Activated CD4-positive, alpha-beta T cell treated with anti-CD3 and anti-CD28 coated beads for 4 hours (primary cell): ENCODE measurements at places on chromosomes 16 and 17.
A peak's percentile ranks its signal among the peaks of the same experiment; 100 is the strongest.

GRCh38 chr16:72313903-72314302 is 141.9 kb upstream of the PMFBP1 start:
- DNase-seq, result no peak

DNA sequence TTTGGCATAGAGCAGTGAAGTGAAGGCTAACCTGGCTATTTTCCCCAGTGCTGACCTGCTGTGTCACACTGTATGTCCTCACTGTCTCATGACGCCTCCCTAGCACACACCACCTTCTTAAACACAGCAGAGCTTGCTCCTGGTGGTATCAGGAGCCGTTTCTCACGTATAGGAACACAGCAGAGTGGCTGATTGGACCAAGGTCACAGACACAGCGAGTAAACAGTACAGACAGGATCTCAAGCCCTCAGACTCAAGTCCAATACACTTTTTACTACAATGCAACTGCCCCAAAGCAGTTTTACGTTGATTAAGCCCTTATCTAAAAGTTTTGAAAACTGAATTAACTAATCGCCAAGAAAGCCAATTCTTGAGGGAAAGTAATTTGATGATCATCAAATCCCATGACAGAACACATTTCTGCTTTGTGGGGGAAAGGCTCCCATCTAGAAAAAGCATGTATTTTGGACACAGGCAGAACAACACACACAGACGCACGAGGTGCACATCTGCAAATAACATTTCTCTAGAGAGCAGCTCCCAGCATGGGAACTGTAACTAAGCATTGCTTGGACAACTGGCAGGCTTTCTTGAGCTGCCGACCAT is 15.2 kb downstream of the ARHGAP17 start:
- no peak for DNase-seq

GRCh38 chr17:2712300-2713043 is 908 bp upstream of the CLUH start:
- DNase-seq, result no peak

DNA sequence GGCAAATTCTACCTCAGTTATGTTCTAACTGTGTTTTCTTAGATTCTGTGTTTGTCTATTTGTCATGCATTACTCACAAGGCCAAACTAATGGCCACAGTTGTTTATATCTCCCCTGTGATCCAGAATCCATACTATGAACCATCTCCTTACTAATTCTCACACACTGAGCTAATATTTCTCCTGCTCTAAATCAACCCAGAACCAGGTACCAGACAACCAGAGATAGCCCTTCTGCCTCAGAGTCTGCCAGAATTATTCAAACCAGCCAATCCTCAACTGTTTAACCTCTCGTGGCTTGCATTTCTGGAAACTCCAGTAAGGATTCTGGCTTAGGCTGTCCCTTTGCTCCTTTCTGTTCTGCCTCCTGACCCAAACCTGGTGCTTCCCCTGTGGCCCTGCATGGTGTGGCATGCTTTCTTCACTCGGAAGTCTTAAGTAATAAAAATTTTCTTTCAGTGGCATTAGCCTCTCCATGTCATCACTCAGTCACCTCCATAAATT is 59.4 kb downstream of the EFCAB5 start:
- DNase-seq, result no peak

GRCh38 chr16:3012828-3013420 is at the start of gene CLDN9:
CLDN9 (plus strand) TSS chr16:3012923; CDS start chr16:3013363, 440 bp downstream.
- DNase-seq, result no peak

- peak; percentile 51 for DNase-seq
These were observed 30.0 kb upstream of the RNF43 start for GRCh38 chr17:58447039-58447975.

DNA sequence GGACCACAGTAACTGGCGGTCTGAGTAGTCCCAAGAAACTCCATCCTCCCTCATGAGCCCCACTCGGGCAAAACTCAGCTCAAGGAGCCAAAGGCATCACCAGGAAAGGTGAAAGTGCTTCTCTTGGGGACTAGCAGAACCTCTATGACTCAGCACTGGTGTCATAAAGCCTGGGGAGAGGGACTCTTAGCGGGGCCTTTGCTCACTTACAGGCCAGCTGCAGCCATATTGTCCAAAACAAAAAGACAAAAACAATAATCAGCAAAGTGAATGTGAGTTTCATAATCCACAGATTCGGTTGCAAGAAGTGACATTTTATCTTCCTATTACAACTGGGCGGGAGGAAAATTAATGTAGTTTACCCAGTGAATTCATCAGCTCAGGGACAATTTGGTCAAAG is at the start of gene TEKT5:
Gene TEKT5, minus strand, starts transcription at position 101 of the 400 bp plus-strand sequence. Its CDS starts 57 bp downstream, at position 44.
- no peak for DNase-seq
